Stimulated activated CD8-positive, alpha-beta memory T cell treated with anti-CD3 and anti-CD28 coated beads, Interleukin-2, amount 100 ng/mL, for 48 hours (primary cell): ENCODE measurements at places on chromosomes 4 and X.

GRCh38 chr4:95165926-95166524 is 382.7 kb downstream of the UNC5C start:
- no peak for DNase-seq

DNA sequence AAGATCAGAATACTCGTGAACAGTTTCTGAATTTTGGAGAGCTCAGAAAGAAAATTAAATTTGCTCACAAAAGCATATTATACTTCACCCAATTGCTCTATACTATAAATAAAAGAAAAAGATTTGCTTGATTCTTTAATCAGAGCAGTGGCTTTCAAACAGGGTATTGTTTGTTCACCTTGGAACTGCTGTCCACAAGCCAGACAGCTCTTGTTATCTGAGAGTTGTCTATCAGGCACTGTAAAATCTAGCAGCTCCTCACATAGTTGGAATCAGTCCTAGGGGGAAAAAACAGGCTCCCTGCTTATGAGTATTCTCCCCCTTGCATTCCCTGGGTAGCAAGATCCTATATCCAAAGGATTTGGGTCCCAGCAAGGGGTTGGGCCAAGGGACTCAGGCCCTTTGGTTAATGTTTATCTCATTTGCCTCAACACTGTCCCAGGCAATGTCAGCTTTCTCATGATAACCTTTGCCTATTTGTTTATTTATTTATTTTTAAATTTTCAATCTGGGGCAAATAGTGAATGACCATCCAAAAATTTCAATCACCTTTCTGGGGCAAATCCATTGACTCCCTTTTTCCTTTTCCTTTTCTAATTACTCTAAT is 24.1 kb upstream of the MAGEB16 start:
- DNase-seq, result no peak

DNA sequence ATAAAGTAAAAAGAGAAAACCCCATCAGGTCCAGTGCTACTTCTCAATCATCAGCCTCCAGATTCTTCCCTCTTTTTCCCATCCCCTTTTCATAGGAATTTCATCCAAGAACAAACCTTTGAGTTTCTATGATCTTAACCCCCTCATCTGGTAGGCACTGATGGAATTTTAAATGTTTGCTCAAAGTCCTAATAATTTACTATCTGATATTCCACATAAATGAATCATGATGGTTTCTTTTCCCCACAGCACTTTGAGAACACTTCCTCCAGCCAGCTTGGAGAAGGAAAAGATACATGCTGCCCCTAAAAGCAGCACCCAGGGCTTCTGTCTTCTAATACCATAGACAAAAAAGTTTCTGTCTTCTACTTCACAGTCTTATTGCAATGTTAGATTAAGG is 19.4 kb upstream of the KLHL8 start:
- no peak for DNase-seq

- DNase-seq, result no peak
Observed at GRCh38 chr4:159360549-159360948, 257.7 kb downstream of the RAPGEF2 start.

DNA sequence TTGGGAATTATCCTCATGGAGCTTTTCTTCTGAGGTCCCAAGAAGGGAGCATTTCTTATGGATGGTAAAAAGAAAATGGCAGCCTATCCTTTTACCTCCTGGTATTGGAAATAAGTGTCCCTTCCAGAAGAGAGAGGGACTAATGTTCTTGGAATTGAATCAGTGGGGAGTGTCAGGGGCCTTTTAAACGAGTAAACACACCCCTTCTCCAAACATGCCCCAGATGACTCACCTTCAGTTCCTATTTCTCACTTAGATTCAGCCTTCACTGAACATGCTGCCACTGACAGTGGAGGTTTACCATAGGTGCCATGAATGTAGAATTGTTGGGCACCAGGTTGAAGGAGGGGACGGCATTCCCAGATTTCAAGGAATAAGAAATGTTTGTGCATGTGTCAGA is 19.0 kb downstream of the MAGEC2 start:
- no peak for DNase-seq

GRCh38 chrX:10365532-10366265 is 208.9 kb downstream of the CLCN4 start:
- DNase-seq, result no peak

DNA sequence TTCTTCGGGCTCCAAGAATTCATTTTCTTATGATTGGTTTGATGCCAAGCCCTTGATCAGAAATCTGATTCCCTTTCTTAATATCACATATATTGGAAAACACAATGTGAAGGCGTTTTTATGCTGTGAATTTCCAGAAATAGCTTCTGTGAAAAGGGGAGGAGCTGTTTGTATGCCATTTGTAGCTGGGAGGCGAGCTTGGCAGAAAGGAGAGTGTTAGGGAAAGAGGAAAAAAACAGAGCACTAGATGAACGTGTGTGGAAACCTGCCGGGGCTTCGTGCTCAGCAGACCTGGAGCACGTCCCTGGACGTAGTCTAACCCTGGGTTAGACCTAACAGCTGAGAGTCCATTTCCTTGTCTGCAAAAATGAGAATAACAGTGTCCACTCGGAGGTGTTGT is 3.4 kb downstream of the CLCN4 start:
- no peak for DNase-seq

GRCh38 chr4:53306729-53307128 is 59.1 kb downstream of the SCFD2 start:
- no peak for DNase-seq

GRCh38 chrX:63686878-63687714 is 97.9 kb downstream of the ARHGEF9 start:
- DNase-seq, result no peak

- DNase-seq, result no peak
Observed at GRCh38 chrX:131399678-131400428, 110.7 kb upstream of the IGSF1 start.

DNA sequence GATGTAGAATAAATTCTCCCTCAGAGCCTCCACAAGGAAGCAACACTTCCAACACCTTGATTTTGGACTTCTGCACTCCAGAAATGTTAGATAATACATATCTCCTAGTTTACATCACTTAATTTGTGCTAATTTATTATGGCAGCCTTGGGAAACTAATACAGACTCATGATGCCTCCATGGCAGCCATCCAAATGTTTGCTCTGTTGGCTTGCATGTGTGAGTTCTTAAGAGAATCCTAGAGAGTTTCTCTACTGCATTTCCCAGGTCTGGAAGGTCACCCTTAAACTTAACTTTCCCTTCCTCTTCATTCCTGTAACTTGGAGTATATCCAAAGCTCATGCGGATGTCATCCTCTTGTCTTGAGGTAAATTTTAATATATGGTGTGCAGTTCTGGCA is 956.1 kb downstream of the ADGRL3 start:
- no peak for DNase-seq

DNA sequence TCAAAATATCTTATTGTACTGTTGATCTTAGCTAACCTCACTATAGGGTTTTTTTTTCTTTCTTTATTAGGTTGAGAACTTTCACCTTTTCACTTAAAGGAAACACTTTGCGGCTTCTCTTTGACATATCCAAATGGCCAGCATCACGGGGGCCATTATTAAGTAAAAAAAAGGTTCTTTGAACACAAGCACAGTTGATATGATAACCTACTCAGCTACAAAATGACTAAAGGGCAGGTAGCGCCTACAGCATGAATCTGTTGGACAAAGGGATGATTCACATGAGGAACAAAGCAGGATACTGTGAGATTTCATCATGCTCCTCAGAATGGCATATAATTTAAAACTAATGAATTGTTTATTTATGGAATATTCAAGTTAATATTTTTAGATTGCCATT is 119.6 kb downstream of the CCSER1 start:
- no peak for DNase-seq

DNA sequence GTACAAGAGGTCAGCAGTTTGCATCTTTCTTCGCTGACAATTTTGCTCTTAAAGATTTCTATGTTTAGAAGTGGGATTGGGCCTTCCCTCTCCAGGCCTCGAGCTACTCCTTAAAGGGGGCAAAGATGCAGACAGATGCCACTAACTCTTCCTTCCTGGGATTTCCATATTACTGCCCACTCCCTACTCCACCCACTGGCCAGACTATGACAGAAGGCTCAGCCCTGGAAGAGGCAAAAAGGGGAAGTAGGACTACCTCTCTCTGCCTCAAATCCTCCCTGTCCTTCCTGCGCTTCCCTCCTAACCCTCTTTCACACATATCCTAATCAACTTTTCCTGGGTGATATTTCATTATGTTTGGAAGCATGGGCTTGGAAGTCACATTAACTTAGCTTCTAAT is 58.3 kb downstream of the EVC2 start:
- DNase-seq, result no peak

DNA sequence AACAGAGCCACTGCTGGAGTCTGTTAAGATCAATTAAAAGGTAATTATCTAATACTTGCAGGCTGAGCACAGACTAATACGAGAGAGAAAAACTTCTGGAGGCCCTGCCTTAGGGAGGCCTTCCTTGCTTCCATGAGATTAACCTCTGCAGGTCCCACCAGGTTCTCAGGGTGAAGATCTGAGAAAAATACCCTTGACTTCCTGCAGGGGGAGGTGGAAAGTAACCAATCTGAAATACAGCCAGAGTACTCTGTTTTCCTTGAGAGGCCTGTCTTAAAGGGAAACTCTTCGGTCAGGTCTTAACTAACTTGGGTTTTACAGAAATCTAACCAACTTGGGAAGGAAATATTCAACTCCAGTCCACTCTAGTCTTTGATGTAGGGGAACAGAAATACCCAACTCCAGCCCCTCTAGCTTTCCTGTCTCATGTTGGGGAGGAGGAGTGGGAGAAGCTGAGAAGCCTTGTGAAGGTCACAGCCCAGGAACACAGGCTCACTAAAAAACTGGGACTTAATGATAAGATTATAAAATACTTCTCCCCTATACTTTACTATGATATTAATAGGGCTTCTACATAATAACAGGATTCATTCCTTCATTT is 77.1 kb downstream of the TBCK start:
- no peak for DNase-seq

DNA sequence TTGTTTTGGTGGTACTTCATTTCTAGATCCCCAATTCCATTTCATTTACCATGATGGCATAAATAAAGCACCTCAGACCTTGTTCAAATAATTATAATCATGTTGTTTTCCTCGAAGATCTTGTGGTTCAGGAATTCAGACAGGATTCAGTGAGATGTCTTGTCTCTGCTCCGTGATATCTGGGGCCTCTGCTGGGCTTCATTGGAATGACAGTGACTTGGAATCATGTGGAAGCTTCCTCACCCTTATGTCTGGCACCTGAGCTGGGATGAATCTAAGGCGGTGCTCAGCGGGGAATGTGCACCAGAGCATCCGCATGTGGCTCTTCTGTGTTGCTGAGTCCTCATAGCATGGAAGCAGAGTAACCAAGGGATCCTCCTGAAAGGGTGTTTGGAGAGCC is 132.2 kb downstream of the VEGFC start:
- DNase-seq, result no peak

- no peak for DNase-seq
Observed at GRCh38 chr4:100804576-100805360, 286.9 kb upstream of the EMCN start.

- DNase-seq, result no peak
Observed at GRCh38 chr4:41175794-41176193, 38.5 kb downstream of the APBB2 start.

DNA sequence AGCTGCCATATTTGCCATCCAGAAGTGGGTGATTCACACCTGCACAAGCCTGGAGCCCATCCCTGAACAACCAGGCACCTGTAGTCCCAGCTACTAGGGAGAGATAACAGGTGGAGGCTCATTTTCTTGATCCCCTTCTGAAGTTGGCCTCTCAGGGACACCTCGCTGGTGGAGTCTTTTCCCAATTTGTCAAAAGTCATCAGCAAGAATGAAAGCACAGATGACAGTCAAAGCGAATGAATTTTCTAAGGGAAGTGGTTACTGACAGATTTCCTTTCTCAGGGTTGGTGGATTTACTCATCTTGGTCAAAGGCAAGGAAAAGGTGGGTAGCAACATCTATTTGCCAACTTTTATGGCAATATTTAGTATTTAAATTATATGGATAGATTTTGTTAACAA is 36.5 kb downstream of the FGFBP1 start:
- DNase-seq, result no peak

- no peak for DNase-seq
Observed at GRCh38 chrX:1749499-1749898, 134.6 kb downstream of the ASMT start.

GRCh38 chr4:119080721-119081541 is 54.7 kb upstream of the MYOZ2 start:
- DNase-seq, result no peak

- no peak for DNase-seq
Observed at GRCh38 chrX:53071604-53072417, 10.4 kb upstream of the TSPYL2 start.

DNA sequence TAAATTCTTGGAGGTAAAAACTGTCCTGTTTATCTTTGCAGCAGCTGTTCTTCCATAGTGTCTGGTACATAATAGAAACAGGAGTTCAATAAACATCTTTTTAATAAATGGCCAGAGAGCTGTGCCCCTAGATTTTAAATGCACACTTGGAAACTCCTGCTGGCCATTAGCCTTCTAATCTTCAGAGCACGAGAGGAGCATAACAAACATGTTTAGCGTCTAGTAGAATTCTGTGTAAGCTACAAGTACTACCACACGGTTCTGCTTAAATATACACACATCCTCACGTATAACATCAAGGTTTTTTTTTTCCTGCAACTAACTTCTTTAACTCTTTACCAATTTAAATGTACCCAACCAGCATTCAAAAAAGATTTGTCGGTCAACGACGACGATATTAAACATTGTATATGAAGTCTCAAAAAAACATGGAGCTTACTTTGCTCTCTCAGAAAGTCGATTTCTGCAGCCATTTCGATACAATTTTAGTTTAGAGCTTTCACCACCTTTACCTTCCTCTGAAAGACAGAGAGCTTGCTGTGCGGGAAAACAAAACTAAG is 628 bp downstream of the SCLT1 start:
- DNase-seq, result no peak

GRCh38 chr4:113423631-113424030 is 337.9 kb downstream of the CAMK2D start:
- DNase-seq, result no peak
